ENCODE measurements at places on chromosomes 4 and X. TPM values are rescaled to one million over a fixed set of nuclear protein-coding genes. Genes with fewer than 3 reads are reported as not detected.

DNA sequence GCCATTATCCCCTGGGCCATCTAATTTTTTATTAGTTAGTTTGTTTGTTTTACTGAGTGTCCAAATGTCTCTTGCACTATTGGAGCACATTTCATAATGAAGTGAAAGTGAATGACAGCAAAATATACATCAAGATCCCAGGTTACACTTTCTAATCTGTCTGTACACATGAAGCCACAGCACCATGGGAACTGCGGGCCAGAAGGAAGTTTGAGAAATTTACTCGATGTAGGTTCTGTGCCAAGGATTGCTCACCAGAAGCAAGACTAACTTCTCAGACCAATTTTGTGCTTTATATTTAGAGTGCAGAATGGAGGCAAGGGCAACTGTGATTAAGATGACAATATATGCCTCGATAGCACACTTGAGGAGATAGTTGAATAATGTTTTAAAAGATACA lies 258.0 kb downstream of the COL25A1 start:
- DNase-seq, result no peak

DNA sequence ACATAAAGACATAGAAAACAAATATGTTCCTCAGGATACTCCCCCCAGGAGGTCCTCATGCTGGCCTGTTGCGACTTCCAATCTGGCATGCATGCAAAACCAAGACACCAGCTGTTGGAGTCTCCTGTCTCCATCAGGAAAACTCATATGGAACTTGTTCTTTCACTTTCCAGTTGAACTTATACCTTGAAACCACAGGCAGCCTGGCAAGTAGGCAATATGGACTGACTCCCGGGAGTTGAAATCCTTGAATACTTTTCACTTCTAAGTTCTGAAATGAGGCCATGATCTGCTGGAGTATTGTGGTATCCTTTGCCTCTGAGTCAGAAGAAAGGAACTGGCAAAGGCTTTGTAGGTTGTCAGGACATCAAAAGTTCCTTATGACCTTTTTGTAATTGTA lies 444.2 kb downstream of the IDS start:
- no peak for DNase-seq

DNA sequence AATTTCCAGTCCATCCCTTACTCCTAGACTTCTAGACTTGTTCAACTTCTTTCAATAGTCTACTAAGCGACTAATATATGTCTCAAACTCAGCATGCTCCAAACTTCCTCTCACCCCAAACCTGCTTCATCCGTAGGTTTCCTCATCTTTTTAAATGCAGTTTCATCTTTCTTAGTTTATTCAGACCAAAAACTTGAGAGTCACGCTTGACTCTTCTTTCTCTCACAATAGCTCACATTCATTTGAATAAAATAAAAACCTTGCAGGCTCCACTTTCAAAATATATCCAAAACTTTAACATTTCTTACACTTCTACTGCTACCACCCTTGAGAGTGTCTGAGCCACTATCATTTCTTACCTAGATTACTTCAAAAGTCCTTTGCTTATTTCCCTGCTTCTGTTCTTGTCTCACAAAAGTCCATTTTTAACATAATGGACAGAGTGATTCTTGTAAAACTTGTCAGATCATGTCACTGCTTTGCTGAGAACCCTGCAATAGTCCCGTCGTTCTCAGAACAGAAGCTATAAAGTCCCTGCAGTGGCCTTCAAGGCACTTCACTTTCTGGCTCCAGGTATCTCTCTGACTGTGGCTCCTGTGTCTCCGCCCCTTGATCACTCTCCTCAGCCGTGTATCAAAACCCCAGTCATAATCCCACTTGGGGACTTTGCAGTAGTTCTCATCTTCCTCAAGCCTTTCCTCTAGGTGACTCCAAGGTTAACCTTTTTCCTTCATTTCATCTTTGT lies 167.6 kb downstream of the ARHGAP24 start:
- DNase-seq, result no peak

SH2D1A gene
- not detected for total RNA-seq

GPRIN3 gene
- 0.44 TPM for total RNA-seq

GJB1 gene
- 0.10 TPM for total RNA-seq

All from H7 (cell line).